ENCODE measurements at places on chromosomes 7 and 10.

DNA sequence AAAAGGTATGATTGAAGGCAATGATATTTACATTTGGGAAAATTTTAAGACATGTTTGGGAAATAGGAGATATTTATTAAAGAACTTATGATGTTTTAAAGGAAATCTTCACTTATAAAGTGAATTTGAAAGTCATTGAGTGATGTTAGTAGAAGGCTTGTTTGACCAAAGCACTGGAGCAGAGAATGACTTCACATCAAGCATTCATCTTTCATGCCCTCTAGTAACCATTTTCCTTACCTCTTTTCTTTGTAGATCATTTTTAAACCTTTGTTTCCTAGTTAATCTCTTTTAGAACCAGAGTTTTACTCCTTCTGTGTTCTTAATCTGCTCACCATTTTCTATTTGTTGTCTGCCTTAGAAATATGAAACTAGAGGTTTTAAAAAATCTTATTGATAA lies 111.3 kb upstream of the FOXP2 start:
- no peak for DNase-seq

DNA sequence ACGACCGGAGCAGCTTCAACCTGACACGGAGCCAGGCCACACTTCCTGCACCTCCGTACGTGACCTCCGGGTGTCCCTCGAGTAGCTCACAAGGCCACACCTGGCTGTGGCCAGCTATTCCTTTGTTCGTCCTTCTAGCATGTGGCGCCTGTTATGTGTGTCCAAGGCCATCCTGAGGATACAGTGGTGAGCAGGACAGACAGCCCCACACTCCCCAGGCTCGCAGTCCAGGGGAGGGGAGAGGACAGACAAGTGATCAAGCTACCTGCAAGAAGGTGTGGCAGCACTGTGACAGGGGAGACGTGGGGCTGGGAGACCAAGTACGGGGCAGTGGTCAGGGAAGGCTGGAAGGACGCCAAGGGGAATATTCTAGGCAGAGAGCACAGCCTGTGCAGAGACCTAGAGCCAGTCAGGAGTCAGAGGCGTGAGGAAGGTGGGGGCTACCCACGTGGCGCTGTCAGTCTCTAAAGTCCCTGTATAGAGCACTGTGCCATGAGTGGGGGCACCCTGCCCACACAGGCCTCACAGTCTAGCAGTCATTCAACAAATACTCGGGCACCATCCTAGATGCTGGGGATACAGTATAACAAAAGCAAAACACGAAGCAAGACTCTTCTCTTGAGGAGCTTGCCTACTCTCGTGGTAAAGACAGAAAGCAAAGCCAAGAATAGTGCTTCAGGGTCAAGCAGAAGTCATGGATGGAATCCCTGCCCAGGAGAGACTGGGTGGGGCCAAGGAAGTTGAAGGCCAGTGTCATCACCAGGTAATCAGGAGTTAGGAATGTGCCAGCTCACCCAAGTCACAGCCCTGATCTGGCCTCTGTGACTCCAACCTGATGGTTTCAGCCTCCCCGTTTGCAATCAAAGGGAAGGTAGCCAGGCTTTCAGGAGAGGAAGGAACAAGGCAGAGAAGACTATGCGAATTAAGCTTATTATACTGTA lies 58.6 kb downstream of the PROSER2 start:
- no peak for DNase-seq

- DNase-seq, result peak; percentile 39
Measured at GRCh38 chr7:66013938-66014337, 31.9 kb upstream of the GUSB start.

DNA sequence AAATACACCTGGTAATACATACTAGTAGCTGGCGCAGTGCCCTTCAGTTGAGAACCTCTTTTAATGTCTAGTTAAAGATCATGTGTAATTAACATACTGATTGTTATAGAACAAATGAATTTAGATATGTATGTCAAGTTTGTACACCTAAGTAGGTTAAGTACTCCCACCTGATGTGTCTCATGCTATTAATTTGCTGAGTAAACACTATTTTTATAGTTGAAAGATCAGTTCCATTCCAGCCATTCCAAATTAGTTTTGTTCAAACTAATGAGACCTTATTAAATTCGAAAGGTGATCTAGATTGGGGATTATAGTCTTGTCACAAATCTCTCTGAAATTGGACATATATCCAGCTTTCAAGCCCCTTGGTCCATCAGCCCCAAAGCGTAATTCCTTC lies 710.0 kb downstream of the LRMDA start:
- no peak for DNase-seq

- DNase-seq, result no peak
Measured at GRCh38 chr7:139061416-139061815, 25.6 kb upstream of the ZC3HAV1L start.

DNA sequence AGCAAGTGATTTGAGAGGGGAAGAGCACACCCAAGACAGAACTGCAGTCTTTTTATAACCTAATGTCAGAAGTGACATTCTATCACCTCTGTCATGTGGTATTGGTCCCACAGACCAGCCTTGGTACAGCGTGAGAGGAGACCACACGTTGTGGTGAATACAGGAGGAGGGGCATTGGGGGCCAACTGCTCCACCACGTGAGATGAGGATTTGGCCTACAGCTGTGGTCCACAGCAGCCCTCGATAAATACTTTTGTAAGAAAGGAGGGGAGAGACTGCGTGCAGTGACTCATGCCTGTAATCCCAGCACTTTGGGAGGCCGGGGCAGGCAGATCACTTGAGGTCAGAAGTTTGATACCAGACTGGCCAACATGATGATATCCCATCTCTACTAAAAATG lies 243.1 kb downstream of the FGFR2 start:
- DNase-seq, result no peak

DNA sequence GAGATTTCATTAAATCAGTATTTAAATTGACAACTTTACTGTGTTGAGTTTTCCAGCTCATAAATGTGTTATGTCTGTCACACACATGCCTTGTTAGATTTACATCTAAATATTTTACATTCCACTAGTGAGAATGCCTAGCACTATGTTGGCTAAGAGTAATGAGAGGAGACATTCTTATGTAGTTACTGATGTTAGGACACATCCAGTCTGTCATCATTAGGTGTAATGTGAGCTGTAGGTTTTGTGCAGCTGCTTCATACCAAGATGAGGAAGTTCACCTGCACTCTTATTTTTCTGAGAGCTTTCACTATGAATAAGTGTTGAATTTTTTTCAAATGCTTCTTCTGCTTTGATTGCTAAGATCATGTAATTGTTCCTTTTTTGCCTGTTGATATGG lies 218.0 kb upstream of the IGFBP3 start:
- DNase-seq, result no peak

DNA sequence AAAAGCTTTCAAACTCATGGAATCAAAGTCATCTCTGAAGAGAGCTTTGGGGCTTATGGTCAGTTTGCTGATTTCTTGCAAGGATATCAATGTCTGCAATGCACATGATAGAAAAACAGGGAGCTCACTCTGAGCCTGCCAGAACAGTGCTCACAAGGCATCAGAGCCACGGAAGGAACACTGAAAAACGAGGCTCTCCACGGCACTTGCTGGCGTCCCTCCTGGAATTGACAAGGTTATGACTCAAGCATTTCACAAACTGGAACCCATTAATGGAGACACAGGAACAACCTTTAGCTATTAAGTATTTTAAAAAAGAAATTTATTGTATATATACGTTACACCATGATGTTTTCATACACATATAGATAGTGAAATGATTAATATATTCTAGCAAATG lies 266.3 kb downstream of the KCND2 start:
- no peak for DNase-seq

- DNase-seq, result no peak
Measured at GRCh38 chr10:110413049-110413783, 84.5 kb upstream of the DUSP5 start.

DNA sequence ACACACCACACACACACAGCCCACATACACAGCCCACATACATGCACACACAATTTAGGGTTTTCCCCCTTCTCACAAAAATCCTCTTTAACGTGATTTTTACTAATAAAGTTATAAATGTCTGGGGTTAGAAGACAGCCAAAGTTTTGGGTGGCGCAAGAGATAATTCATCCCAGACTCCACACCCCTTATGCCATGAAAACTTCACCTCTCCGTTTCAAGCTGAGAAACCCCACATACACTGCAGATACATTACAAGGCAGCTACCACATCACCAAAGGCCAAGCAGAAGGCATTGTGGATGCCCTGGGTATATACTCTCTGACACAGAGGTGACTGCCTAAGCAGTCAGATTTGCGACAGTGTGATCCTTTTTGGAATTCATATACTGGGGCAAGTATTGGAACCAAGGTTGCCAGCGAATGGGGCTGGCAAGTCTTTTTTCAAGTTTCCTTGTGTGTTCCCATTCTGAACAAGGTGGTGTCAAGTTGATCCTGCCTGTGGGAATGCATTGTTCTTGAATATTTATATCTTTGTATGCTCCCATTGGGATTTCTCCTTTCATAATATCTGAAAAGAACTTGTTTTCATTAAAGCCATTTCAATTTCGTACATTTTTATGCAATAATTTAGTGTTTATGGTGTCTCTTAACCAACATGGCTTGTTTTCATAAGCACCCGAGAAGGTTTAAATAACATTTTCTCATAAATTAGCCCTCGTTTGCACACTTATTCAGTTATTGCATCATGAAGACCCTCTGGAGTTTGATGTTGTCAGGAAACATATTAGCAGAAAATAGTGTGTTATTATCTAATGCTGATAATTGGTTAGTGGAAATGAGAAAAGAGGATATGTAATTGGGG lies 130.2 kb downstream of the TCF7L2 start:
- DNase-seq, result no peak

DNA sequence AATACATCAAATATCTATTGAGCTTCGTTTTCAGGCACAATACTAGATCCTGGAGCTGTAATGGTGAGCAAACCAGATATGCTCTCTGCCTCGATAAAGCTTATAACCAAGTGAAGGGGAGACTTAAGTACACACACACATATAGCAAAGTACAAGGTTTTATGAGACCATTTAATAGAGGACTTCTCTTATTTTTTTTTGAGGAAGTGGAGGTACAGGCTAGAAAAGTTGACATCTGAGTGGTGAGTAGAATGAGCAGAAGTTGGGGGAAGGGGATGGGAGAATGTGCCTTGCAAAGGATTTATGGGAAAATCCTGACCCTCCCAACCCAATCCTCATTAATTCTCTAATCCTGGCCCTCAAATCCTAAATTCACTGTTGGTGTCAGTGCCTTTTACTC lies 7.7 kb downstream of the CCDC136 start:
- DNase-seq, result peak; percentile 21

DNA sequence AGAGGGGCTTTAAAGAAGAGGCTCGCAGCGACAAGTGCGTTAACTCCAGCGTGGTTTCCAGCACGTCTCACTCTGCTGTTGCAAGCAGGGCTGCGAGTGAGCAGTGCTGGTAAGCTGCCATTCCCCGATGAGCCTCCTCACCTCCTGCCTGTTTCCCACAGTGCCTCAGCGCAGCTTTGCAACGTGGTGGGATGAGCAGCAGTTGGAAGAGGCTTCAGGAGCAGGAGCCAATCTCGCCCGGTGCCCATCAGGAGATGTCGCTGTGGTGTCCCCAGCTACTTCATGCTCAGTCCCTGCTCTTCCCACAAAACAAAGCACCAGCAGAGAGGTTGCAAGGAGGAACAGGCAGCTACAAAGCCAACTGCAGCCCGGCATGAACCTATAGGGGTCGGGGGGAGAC lies 2.4 kb upstream of the ADARB2 start:
- DNase-seq, result no peak

DNA sequence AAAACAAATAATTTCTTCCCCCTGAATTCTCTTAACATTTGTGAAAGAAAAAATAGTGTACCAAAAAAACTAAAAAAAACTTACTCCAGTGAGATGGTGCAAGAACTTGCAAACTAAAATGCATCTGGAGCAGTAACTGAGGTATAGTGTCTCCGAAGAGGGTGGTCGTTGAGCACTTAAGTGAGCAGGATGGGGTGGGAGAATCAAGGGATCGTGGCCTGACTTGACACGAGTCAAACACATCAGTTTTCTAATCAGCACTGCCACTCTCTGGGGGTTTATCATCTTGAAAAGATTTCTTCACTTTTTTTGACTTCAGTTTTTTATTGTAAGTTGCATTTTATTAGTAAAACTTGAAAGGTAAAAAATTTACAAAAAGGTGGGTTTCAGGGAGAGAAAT lies 2.5 kb downstream of the ZNF273 start:
- DNase-seq, result no peak

DNA sequence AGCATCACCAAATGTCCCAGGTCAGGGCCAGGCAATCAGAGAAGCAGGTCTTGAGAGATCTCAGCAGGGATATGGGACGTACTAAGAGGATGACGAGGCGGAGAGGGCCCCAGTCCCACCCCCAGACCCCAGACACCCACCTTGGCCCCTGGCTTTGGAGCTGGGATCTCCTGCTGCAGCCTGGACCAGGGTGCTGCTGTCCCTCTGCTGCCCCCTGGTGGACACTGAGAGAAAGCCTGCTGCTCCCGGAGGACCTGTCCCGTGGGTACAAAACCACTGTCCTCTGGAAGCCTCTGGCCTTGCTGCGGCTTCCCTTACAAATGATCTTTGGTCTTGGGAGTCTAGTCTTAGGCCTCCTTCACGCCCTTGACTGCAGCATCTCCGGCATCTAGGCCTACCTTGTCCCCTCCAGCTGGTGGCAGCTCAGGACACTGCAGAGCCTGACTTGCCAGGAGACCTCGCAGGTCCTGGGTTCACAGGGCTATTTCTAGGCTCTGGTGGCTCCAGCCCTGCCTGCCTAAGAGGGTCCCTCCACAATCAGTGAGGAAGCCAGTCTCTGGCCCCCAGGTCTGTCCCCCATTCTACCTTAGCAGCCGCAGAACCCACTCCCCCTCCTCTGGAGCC lies 97.1 kb downstream of the RGS10 start:
- DNase-seq, result peak; percentile 80

DNA sequence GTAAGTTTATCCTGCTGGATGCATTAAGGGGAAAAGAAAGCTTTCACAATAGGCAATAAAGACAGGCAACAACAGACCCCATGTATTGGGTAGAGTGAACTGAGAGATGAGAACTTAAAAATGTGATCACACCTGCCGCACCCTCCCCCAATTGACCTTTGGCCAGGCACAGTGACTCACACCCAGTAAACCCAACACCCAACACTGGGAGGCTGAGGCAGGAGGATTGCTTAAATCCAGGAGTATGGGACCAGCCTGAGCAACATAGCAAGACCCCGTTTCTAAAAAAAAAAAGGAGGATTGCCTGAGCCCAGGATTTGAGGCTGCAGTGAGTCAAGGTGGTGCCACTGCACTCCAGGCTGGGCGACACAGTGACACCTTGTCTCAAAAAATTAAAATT lies 86.9 kb downstream of the MPP7 start:
- DNase-seq, result no peak

DNA sequence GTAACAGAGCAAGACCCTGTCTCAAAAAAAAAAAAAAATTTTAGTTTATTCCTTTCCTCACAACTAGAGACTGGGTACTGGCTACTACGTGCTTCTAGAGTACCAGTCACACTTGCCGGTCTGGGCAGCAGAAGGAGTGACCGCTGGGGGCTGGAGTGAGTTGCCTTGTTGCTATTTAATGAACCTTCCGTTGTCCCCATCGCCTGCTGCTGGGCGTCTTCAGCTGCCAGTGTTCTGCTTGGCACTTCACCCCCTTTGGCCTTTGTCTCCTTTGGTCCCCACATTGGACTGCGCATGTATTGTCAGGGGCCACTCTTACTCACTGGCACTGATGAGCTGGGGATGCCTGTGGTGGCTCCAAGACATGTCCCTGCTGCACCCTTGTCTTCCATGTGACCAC lies 110.6 kb downstream of the CLEC2L start:
- no peak for DNase-seq

GRCh38 chr7:55557666-55558188 lies 14.6 kb downstream of the VOPP1 start:
- peak; percentile 45 for DNase-seq
